ENCODE measurements at places on chromosomes 13 and 19. TPM values are rescaled to one million over a fixed set of nuclear protein-coding genes. Genes with fewer than 3 reads are reported as not detected.

The KISS1R gene
- total RNA-seq: 4.0 TPM

The TEX26 gene
- not detected for total RNA-seq

- DNase-seq: peak; percentile 12
Measured at GRCh38 chr19:28726533-28727479, 486.1 kb downstream of the UQCRFS1 start.

- peak; percentile 79 for DNase-seq
Measured at GRCh38 chr19:11375143-11375948, 880 bp downstream of the SWSAP1 start.

GRCh38 chr13:106151056-106151699 is 384.3 kb downstream of the EFNB2 start:
- DNase-seq: peak; percentile 51

The CEACAM5 gene
- total RNA-seq: not detected

The ZNF541 gene
- total RNA-seq: 0.42 TPM

The SOX21 gene
- total RNA-seq: 3.5 TPM

- DNase-seq: peak; percentile 99
Measured at GRCh38 chr19:14006085-14006765, at the start of gene RFX1. Gene RFX1, minus strand, starts transcription at chr19:14006320. Its CDS starts 12,477 bp downstream, at chr19:13993843.

The SPACA4 gene
- not detected for total RNA-seq

The PSG3 gene
- not detected for total RNA-seq

DNA sequence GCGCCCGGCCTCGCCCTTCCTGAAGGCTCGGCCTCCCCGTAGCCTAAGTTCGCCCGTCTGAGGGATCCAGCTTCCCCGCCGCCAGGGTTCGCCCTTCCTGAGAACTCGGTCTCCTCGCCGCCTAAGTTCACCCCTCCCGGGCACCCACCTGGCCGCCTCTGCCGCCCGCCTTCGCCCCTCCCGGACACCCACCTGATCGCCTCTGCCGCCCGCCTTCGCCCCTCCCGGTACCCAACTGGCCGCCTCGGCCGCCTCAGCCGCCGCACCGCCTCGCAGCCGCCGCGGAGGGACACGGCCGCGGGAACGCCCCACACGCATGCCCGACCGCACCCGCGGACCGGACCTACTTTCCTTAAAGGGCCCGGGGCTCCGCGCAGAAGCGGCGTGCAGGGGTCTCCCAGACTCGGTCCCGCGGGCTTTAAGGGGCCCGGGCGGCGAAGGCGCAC is at the start of gene MOB3A:
MOB3A (minus strand) TSS at position 293 of the 446 bp plus-strand sequence. CDS start 17,766 bp downstream, outside the sequence.
- DNase-seq: peak; percentile 90

The C13orf42 gene
- total RNA-seq: 24.5 TPM

The SLC25A30 gene
- 7.5 TPM for total RNA-seq

DNA sequence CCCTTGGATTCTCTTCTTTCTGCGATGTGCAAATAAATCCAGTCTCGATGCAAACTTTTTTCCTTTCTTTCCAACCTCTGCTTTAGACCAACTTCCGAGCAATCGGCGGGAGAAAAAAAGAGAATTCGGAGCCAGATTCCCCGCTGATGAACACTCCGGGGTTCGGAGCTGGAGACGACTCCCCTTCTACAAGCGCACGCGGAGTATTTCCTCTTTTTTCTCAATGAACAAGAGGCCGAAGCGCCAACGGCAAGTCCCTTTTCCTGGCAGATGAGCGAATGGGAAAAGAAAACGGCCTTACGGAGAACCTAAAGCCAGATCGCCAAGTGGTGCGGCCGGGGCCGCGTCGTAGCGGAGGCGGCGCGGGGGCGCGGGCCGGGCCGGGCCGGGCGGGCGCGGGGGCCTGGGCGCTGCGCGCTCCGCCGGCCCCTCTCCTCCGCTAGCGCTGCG is 250 bp downstream of the SPRY2 start:
- no peak for DNase-seq

- no peak for DNase-seq
Measured at GRCh38 chr13:47025791-47026447, 129.1 kb upstream of the HTR2A start.

DNA sequence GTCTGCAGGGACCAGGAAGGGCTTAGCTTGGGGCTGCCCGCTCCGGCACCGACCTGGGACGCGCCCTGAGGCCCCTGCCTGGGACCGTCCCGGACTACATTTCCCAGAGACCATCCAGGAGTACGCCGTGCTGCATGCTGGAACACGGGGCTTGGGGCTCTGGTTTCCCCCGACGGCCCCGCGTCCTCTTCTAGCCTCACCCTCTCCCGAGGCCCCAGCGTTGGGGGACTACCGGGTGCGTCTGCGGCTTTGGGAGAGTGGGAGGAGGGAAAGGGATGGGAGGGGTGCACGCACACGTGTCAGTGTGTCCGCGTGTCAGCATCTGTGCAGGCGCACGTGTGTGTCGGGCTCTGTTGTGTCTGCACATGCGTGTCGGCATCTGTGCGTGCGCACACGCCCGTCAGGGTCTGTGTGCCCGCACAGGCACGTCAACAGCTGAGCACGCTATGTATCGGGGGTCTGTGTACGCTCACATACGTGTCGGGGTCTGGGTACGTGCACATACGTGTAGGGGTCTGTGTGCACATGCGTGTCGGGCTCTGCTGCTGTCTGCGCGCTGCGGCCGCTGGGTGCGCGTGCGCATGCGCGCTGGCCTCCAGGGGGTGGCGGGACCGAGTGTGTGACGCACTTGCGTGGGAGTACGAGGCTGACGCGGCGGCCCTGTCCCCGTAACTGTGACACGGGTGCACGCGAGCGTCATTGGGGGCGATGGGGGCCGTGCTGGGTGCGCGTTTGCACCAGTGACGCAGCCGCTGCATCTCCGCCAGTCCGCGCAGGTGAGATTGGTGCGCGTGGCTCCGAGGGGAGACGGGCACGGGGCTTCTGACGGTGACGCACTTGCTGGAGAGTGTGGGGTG is at the start of gene ZNF331:
ZNF331 (plus strand) TSS at position 625 of the 857 bp plus-strand sequence. CDS start 31,232 bp downstream, outside the sequence.
- peak; percentile 85 for DNase-seq

GRCh38 chr13:30353060-30353459 is 45.7 kb upstream of the KATNAL1 start:
- DNase-seq: no peak

DNA sequence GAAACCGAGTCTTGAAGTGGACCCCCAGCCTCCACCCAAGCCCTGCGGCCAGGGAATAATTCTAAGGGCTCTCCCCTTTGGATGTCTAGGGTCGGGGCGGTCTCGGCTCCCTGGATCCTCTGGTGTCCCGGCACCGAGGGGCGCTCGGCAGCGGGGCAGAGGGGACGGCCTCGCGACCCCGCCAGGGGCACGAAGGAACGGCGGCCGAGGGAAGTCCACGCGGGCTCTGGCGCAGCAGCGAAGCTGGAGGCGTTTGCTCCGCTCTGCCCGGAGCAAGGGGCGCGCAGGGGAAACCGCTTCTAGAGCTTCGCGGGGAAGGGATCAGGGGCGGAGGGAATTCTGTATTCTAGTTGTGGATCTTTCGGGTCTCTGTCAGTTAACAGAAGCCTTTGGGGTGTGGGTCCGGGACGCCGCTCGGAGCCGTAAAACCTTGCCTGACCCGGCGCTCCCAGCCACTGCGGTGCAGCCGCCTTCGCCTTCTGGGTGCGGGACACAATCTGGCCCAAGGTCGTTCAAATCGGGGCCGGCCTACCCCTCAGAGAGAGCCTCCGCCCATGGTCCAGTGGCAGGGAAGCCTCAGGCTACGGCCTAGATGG is 118.2 kb downstream of the KCNRG start:
- peak; percentile 69 for DNase-seq

The CYP2S1 gene
- total RNA-seq: 272 TPM

The ACP5 gene
- total RNA-seq: 12.4 TPM

DNA sequence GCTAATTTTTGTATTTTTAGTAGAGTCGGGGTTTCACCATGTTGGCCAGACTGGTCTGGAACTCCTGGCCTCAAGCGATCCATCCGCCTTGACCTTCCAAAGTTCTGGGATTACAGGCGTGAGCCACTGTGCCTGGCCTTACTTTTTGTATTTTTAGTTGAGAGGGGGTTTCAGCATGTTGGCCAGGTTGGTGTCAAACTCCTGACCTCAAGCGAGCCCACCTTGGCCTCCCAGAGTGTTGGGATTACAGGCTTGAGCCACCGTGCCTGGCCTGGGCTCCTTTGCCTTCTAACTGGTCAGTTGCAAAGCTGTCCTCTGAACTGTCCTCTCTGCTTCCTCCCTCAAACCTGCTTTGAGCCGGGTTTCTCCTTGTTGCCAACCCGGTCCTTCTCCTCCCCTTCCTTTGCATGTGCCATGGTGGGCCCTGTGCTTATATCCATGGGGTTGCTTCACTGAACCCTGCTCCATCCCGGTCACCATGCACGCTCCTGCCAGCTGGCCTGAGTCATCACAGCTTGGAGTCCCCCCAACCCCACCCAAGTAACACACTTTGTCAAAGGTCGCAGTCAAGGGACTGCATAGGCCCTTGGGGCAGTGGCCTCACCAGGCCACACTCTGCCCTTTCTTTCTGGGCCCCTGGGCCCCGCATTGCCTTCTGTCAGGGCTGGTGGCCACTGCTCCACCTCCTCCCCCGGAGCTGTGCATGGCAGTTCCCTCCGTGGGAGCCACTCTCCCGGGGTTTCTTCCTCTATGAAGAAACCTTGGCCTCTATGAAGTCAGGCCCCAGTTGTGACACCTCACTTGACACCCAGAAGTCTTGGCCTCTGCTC is 21.2 kb downstream of the WTIP start:
- no peak for DNase-seq

DNA sequence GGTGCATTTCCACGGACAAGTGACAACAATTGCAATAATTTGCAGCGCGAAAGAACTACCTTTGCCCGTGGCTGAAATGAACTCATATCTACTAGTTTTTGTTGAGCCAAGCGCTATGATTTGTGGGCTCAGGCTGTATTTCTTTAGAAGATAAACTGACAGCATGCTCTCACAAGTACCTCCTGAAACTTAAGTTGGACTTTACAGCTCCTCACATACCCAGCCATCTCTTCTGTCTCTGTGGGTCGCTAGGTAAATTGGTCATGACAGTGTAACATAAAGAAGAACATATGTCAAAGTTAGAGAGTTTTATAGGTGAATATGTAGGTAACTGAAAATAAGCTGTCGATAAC is 839 bp downstream of the COG6 start:
- DNase-seq: peak; percentile 3

GRCh38 chr19:618247-618619 is 15.1 kb downstream of the POLRMT start:
- no peak for DNase-seq

GRCh38 chr19:50924586-50924985 is 13.4 kb upstream of the KLK4 start:
- DNase-seq: no peak

GRCh38 chr13:20501120-20501519 is 24.5 kb downstream of the CRYL1 start:
- no peak for DNase-seq

DNA sequence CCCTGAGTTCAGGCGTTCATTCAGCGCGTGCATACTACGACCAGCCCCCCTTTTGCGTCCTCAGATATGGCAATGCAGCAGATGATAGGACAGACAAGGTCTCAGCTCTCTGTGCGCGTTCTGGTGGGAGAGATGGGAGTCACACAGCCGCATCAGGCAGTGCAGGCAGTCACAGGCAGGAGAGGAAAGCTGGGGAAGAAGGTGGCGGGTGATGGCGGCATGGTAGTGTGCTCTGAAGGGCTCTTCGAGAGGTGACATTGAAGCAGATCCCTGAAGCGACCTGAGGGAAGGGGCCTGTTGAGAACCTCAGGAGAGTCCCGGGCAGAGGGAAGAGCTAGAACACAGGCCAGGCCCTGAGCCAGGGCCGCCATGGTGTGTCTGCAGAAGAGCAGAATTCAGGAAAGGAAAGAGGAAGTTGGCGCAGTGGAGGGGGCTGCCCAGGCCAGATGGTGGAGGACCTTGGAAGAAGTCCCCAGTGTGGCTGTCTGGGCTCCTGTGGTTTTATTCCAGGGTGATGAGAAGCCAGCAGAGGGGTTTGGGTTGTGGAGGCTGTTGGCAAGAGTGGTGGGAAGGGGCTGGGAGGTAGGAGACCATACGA is 3.5 kb downstream of the USF2 start:
- no peak for DNase-seq

- no peak for DNase-seq
Measured at GRCh38 chr19:49141352-49141751, 13.8 kb downstream of the HRC start.

The FBXW9 gene
- total RNA-seq: 19.4 TPM

GRCh38 chr19:40280608-40281221 is 4.4 kb downstream of the AKT2 start:
- DNase-seq: peak; percentile 51

DNA sequence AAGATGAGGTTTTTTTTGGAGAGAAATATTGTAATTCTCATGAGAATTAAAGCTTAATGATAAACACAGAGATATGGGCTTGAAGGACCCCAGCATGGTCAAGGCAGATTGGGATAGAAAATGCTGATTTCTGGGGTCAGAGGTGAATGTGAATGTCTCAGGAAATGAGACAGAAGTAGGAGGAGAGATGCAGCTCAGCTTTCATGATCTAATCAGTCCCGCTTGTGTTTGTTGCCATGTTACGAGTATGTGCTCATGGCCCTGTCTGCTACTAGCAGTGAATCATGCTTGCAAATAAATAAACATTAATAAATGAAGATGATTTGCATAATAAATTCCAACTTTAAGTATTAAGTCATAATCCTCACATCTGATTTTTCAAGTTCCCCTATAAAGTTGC is 23.0 kb upstream of the NDFIP2 start:
- no peak for DNase-seq

The SLC17A7 gene
- total RNA-seq: 1.6 TPM

The GIPC3 gene
- total RNA-seq: 1.6 TPM
